IMR-90 (cell line): ENCODE measurements at places on chromosomes 3 and 15.

GRCh38 chr3:161689584-161690298 lies 193.1 kb downstream of the OTOL1 start:
- no peak for DNase-seq

- peak; percentile 94 for DNase-seq
Observed at GRCh38 chr3:114144909-114145688, 33.8 kb downstream of the DRD3 start.

DNA sequence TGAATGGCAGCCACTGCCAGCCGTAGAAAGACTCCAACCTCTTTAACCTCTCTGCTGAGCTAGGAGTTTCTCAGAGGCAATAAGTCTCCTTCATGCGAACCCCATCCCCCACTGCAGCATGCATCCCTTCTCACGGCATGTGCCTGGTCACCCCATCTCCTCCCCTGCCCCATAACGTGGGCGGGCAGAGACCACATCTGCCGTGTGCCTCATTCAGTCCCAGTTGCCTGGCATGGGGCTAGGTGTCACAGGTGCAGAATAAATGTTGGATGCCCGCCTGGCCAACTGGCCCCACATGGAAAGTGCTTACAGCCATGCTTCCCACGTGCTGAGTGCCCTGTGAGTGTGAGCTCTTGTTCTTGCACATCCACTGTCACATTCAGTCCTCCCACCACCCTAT lies 43.5 kb upstream of the NTRK3 start:
- no peak for DNase-seq

GRCh38 chr3:170321321-170322034 lies 36.0 kb upstream of the SKIL start:
- DNase-seq = no peak

DNA sequence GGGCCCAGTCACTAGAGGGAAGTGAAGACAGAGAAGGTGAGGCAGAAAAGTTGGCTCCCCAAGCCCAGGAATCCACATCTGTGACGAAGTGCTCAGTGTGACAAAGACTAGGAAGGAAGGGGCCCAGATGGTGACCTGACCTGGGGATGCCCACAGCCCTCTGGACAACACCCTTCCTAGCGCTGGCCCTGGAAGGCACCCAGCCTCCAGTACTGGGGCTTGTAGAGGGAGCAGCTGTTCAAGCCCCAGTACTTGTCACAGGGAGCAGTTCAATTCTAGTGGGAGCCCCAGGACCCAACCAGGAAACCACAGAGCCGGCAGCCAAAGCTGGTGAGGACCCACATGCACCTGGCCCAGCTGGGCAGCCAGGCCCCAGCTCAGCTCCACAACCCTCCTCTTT lies 190.8 kb downstream of the XXYLT1 start:
- DNase-seq = no peak

DNA sequence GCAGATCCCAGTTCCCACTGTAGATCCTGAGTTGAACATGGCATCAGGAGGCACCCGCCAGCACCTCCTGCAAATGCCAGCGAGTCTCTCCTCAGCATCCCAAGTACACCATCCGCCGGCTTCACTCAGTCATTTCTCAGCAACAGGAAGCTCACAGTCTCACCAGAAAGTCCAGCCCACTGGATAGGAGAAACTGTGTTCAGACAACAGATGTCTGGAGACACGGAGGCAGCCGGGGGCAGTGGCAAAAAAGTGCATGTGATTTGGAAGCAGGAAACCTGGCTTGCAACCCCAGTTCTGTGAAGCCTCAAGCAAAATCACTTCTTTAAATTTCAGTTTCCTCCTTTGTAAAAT lies 68.7 kb downstream of the SRGAP3 start:
- no peak for DNase-seq

GRCh38 chr3:13072600-13073325 lies 466 bp downstream of the IQSEC1 start:
- DNase-seq = no peak

DNA sequence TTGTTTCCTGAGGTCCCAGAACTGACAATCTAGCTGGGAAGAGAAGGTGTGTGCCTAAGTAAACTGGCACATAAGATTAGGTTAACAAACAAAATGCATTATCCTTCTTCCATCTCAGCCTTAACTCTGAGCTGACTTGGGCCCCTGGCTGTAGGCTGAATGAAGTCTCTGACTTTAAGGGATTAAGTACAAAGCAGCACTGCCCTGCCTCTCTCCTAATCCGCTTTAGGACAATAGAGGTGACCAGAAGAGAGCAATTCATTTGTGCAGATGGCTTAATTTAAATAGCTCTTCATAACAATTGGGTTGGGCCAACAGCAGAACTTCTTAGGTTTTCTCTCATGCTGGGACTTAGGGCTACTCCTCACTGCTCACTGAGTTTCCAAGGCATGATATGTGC lies 181.6 kb upstream of the SOX14 start:
- DNase-seq = no peak

DNA sequence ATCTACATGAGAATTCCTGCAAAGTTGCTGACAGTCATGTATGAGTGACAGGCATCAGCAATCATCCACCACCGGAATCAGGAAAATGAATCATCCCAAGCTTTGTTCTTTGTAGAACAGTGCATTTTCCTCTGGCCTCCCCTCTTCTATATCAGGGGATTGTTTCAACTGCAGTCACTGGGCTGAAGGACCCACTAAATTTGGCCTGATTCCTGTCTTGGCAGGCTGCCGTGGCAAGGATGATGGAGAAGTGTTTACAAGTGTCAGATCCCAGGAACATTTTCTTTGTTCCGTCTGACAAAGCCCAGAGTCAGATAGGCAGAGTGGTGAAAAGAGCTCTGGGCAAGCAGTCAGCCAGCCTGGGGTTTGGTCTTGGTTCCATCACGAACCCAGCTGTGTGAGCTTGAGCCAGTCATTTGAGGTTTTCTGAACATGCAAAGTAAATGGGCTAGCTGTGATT lies 175.1 kb upstream of the TSC22D2 start:
- DNase-seq = peak; percentile 35

DNA sequence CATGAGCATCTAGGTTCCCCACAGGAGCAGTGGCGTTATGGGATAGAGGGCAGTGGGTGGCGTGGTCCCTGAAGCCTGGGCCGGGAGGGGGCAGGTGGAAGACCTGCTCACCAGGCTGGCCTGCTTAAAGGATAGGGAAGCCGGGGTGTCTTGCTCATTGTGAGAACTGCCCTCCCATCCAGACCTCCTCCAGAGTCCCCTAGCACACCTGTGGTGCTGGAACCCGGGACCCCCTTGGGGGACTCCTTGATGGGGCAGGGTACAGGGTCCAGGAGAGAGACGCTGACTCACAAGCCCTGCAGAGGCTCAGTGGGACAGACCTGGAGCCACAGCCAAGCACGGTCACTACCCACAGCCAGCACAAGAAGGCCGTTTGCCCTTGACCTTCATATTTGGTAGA lies 2.8 kb upstream of the RHCG start:
- DNase-seq = no peak

DNA sequence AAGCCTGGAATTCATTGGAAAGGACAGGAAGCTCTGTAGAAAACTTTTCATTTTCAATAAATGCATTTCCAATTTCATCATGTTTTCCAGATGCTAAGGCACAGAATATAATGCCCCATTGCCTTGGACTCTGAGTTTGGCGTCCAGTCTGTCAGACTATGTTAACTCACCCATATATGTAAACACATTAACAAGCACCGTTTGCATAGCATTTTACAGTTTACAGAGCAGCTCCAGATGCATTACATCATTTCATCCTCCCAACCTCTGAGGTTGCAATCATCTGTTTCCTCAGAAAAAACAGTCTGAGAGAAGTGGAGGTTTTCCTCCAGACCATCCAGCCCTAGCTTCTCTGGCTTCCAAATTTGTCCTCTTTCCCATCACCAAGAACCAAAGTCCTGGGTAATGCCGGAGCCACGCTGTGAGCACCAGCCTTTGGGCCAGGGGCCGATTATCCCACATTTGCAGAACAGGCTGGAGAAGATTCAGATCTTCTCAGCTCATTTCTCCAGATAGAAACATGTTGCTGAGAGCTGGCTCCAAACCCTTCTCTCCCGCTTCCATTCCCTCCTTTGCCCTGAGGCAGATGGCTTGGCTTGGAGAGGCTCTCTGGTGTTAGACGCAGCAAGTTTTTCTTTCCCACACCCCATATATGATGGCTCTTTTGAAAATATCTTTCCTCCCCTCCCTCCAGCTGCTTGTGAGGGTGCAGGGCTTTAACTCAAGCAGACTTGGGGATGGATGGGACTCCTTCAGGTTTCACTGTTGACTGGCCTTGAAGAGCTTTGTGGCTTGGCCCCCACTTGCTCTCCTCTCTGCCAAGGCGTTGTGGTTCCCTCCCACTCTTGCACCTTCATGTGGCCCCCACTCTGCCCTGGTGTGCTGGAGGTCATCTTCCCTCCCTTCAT lies 26.0 kb downstream of the CYP19A1 start:
- DNase-seq = peak; percentile 71

GRCh38 chr15:58962662-58963565 lies 24.5 kb upstream of the RNF111 start:
- no peak for DNase-seq

DNA sequence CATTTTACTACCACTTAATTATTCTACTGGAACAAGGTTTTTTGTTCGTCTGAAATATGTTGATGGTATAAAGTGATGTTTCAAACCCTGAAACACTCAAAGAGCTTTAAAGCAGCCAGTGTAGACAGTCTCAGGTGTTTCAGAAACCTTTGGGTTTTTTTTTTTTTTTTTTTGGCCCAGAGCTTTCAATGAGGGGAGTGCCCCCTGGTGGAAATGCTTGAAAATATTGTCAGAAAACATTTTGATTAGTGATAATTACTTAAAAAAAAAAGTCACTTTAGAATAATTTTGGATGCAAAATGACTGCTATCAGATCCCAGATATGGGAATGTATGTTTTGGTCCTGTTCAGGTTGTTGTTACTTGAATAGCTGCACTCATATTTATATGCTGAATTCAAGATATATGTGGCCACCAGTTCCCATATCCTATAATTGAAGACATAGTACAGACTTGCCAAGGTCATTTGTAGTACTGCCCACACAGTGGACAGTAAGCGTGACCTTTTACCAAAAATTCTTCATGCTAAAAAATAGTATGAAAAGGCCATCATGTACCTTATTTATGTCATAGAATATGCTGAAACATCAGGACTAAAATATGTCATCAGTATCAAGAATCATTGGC lies 35.9 kb downstream of the SATB1 start:
- DNase-seq = peak; percentile 5

GRCh38 chr15:70378126-70379031 lies 280.7 kb upstream of the TLE3 start:
- DNase-seq = no peak

DNA sequence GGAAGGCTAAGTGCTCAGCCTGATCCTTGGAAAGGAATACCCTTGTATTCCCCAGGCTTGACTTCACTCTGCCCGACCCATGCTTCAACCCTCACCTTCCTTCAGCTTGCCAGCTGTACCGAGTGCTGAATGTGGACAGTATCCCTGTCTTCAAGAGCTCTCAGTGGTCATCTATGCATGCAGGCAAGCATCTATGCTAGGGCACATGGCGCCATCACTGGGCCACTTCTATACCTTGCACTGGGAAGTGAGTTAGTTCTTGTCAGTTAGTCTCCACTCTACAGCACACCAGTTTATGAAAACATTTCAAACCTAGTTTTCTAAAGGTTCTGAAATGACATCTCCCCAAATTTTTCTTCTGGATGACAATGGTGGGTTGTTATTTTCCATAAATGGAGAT lies 82.0 kb upstream of the MYRIP start:
- DNase-seq = no peak

- DNase-seq = no peak
Observed at GRCh38 chr15:47496343-47497185, 220.7 kb upstream of the SEMA6D start.

DNA sequence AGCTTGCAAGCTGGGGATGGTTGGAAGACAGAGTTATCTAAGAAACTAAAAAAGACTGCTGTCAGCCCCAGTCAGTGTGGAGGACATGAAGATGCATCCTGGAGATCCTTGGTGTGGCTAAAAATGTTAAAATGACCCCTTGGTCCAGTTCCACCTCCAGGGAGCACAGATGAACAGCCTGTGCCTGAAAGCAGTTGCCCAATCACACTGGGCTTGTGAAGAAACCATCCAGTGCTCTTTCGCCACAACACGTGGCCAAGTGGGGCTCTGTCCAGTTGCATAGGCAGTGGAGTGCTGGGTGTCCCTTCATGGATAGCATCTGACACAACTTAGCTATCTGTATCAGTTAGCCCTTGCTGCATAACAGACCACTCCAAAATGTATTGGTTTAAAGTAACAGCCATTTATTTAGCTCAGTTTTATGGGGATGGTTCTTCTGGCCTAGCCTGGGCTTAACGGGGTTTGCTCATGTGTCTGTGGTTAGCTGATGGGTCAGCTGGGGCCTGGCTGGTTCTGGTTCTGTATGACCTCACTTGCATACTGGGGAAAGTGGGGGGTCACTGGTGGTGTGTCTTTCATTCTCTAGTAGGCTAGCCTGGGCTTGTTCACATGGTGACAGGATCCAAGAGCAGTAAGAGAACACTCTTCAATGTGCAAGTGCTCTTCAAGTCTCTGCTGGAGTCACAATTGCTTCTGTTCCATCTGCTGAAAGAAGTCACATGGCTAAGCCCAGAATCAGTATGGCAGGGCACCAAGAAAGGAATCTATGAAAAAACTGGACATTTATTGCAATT lies 226.2 kb downstream of the PDCD6IP start:
- no peak for DNase-seq

GRCh38 chr3:187040516-187041361 lies 98.6 kb downstream of the RPL39L start:
- peak; percentile 56 for DNase-seq

DNA sequence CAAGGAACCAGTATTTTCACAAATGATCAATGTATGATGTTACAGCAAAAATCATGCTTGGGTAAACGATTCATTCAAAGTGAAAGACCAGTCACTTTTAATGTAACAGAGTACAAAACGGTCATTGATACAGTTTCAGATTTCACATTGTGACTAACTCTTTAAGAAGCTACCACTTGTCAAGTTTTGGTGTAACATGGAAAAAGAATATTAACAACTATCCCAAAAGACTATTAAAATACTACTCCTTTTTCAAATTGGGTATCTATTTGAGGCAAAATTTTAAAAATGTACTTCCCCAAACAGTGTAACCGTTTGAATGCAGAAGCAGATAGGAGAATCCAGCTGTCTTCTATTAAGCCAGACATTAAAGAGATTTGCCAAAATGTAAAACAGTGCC lies 31.7 kb downstream of the AKAP13 start:
- peak; percentile 75 for DNase-seq

GRCh38 chr3:188584958-188585689 lies 431.2 kb downstream of the LPP start:
- DNase-seq = peak; percentile 10

DNA sequence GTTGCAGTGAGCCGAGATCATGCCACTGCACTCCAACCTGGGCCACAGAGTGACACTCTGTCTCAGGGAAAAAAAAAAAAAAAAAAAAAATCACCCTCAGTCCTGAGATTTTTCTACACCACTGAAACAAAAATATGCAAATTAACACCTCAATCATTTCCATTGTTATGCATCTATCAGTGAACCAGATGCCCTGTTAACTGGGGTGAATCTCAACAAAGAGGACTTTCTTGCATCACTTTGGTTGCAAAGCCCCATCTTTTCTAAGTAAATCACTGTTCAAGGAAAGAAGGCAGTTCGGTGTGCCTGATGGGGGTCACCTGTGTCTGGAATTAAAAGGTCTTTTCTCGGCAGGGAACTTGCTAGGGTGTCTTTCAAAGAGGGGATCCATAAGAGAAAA lies 421.6 kb downstream of the EPHB1 start:
- DNase-seq = no peak

- DNase-seq = no peak
Observed at GRCh38 chr3:115169808-115170207, 22.7 kb upstream of the ZBTB20 start.
